ENCODE measurements at places on chromosomes 2 and 18. TPM values are rescaled to one million over a fixed set of nuclear protein-coding genes. Genes with fewer than 3 reads are reported as not detected.

The PLGLB1 gene
- 6.7 TPM for total RNA-seq

The DSC3 gene
- 826 TPM for total RNA-seq

The DSC2 gene
- total RNA-seq = 30.8 TPM

The GPR17 gene
- total RNA-seq = 0.48 TPM

The GAREM1 gene
- total RNA-seq = 70.8 TPM

The EFEMP1 gene
- total RNA-seq = 132 TPM

The SNORC gene
- 15.0 TPM for total RNA-seq

The MTIF2 gene
- total RNA-seq = 25.6 TPM

The LYPD6B gene
- total RNA-seq = 110 TPM

The DLX2 gene
- total RNA-seq = not detected

The HOXD12 gene
- total RNA-seq = not detected

The TACR1 gene
- total RNA-seq = 3.9 TPM

The C2orf76 gene
- total RNA-seq = 9.6 TPM

The RIT2 gene
- total RNA-seq = not detected

The LYPD1 gene
- total RNA-seq = 0.34 TPM

The TTC32 gene
- total RNA-seq = 15.5 TPM

The CFC1 gene
- not detected for total RNA-seq

The LBH gene
- total RNA-seq = 14.9 TPM

The PSTPIP2 gene
- 33.6 TPM for total RNA-seq

The PRSS56 gene
- not detected for total RNA-seq

The ACTG2 gene
- total RNA-seq = 14.6 TPM

The GCG gene
- total RNA-seq = not detected

The MIB1 gene
- total RNA-seq = 16.6 TPM

The DAW1 gene
- total RNA-seq = not detected

Data from suprapubic skin (tissue), 4 donors.